Activated CD4-positive, alpha-beta T cell treated with anti-CD3 and anti-CD28 coated beads, Interleukin-2, amount 50 U/mL, for 24 hours (primary cell): ENCODE measurements at places on chromosomes 3 and 15.
A peak's percentile ranks its signal among the peaks of the same experiment; 100 is the strongest.

DNA sequence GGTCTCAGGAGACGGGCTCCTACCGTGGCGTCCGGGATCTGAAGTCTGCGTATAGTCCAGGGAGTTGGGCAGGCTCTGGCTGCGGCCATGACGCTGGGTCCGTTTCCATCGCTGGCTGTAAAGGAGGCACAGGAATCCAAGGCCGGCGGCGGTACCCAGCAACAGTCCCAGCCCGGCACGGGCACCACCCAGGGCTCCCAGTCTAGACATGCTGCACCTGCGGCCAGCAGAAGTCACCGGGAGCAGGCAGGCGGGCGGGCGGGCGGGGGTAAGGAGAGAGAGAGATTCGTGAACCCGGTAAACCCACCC lies 526 bp downstream of the RMDN3 start:
- no peak for DNase-seq

DNA sequence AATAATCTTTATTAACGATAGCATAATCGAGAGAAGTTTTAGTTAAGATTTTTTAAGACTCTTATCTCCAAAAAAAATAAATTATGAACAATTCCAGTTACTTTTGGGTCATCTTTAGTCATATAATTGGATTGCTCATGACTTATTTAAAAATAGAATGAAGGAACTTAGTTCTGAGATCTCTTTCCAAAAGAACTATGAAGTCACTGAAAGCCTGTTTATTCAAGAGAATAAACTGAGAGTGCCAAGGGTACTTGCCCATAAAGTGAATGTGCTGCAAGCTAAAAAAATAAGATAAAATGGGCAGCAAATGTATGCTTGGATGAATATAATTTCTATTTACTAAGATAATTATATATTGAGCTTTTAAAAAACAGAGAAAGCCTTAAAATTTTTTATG lies 176.5 kb upstream of the PLSCR5 start:
- no peak for DNase-seq

- DNase-seq = no peak
Measured at GRCh38 chr3:132659000-132659364, 627 bp downstream of the ACAD11 start.

GRCh38 chr15:101178931-101179330 lies 72.9 kb downstream of the CHSY1 start:
- no peak for DNase-seq

- DNase-seq = no peak
Measured at GRCh38 chr3:195337747-195338146, 66.8 kb upstream of the XXYLT1 start.

DNA sequence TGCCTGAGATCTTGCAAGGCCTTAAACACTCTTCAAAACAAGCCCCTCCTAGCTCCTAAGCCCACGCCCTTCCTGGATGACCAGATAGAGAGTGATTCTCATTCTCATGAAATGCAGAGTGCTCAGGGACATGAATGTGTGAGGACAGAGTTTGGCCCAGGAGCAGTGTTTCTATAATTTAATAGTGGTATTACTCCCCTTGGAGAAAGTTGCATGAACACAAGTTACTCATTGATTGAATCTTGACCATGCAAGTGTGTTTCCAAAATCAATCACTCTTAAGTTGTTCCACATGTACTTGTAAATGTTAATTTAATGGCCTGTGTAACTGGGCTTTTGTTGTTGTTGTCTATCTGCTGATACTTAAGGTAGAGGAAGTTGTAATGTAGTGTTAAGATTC lies 181.6 kb downstream of the ADAMTSL3 start:
- no peak for DNase-seq

- DNase-seq = no peak
Measured at GRCh38 chr15:78092261-78093041, at the start of gene SH2D7. Gene SH2D7, plus strand, starts transcription at chr15:78092561. Its CDS starts 24 bp downstream, at chr15:78092585.

DNA sequence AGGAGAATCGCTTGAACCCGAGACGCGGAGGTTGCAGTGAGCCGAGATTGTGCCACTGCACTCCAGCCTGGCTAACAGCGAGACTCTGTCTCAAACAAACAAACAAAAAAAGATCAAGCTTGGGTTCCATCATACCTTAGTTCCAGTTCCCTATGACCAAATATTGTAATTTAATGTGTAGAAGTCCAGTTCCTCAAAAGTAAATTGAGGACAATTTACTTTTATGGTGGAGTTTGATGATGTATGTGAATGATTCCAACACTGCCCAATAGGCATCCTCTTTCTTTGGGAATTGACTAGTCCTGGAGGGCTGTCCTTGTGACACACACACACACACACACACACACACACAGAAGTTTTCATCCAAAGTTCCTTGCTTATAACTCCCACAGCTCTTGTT lies 2.8 kb upstream of the PKM start:
- no peak for DNase-seq

DNA sequence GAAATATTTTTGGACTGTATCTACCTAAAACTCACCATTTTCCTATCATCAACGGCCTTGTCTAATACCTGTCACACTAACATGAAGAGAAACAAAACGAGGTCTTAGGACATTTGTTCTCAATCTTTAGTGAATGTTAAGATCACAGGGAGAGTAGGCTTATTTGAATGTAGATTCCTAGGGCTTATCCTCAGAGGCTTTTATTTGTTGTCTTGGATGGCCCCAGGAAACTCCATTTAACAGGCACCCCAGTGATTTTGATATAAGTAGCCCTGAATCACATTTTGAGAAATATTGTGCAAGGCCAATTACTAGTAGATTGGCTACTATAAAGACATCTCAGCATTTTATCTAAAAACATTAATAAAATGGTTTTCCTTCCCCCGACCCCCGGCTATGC lies 367.4 kb downstream of the GAP43 start:
- no peak for DNase-seq

DNA sequence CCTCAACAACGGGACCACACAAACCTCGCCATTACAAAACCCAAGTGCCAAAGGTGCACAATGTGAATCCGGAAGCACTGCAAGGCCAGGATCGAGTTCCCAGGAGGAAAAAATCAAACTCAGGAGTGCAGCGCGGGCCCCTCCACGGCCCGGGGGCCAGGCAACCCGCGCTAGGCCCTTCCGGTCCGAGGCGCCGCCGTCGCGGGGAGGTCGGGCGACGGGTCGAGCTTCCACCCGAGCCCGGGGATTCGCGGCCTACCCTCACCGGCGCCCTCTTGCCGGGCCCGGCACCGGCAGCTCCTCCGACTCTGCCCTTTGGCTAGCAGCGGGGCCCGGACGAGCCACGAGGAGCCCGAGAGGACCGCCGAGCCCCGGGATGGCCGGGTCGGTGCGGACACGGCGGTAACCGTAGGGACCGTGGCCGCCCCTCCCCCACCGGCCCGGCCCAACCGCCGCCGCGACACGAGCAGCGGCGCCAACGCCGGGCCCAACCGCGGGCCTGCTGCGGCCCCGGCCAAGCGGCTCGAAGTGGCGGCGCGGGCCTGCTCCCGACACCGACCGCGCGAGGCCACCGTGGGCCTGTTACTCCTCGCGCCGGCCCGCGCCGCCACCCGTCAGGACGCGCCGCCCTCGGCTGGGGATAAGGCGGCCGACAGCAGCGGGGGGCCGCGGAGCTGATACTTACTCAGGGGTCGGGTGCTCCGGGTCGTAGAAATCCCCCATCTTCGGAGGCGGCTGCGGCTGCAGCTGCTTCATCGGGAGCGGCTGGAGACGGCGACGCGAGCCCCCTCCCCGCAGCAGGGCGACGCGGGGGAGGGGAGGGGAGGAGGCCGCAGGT lies 525 bp downstream of the SETD2 start:
- DNase-seq = peak; percentile 37

DNA sequence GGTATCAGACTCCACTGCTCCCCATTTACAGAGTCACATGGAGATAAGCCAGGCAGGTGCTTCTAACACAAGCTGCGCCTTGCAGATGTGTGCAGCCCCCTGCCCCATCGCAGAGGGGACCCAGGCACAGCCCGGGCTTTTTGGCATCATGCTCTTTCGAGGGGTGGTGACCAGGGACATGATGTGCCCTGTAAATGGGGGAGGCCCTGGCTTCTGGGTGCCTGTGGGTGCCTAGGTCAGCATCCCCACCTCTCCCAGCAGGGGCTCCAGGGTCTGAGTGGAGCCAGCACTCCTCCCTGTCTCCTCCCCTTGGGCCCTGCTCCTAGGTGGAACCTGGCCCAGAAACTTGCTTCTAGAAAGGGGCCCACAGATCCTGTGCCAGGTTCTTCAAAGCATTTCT lies 15.2 kb downstream of the TRPM1 start:
- DNase-seq = no peak

GRCh38 chr3:150384296-150385212 lies 23.5 kb upstream of the TSC22D2 start:
- DNase-seq = no peak

DNA sequence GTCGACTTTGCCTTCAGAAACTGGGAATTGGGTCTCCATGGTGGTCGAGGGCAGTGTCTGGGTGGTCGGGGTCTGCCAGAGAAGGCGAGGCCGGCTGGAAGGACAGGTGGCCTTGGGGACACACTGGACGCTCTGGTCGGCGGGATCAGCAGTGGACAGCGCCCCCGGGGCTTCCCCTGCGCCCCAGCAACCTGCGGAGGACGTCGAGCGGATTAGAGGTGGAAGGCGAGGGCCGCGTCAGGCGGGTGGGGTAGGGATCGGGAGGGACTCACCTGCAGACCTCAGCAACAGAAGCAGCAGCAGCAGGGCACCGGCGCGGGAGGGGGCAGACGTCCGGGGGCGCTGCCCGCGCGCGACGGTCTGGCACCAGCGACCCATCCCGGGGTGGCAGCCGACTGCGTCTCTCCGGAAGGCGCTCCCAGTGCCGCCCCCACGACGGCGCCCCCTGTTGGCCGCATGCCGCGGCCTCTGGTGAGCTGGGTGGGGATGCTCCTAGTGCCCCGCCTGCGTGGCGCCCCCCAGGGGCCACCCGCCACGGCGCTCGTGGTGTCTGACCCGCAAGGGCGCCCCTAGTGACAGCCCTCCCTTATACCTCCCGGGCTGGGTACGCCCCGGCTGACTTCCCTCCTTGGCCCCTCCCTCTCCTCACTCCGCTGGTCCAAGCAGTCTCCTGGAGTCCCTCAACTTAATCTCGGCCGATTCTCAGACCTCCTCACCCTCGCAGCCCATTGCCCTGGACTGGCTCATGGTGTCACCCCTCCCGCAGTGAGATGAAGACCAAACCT lies at the start of gene PRSS50:
PRSS50 (minus strand) TSS at position 423 of the 785 bp plus-strand sequence; CDS start at position 378, 45 bp downstream.
- DNase-seq = no peak

- DNase-seq = no peak
Measured at GRCh38 chr3:52696830-52697631, 8.6 kb downstream of the GLT8D1 start.

DNA sequence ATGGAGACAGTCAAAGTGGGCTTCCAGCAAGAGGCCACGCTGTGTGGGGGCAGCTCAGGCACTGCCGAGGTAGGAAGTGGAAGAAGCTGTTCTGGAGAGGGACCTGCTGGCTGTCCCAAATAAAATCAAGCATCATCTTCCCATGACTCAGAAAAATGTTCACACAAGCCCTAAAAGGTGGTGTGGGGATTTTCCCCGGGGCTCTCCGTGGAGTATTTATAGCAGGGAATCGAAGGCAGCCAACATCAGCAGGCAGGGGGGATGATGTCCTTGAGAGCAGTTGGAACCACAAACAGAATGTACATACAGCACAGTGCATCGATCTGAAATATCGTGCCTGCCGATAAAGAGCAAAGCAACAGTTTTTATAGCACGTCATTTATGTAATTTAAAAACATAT lies 27.6 kb downstream of the PRR23E start:
- DNase-seq = no peak

DNA sequence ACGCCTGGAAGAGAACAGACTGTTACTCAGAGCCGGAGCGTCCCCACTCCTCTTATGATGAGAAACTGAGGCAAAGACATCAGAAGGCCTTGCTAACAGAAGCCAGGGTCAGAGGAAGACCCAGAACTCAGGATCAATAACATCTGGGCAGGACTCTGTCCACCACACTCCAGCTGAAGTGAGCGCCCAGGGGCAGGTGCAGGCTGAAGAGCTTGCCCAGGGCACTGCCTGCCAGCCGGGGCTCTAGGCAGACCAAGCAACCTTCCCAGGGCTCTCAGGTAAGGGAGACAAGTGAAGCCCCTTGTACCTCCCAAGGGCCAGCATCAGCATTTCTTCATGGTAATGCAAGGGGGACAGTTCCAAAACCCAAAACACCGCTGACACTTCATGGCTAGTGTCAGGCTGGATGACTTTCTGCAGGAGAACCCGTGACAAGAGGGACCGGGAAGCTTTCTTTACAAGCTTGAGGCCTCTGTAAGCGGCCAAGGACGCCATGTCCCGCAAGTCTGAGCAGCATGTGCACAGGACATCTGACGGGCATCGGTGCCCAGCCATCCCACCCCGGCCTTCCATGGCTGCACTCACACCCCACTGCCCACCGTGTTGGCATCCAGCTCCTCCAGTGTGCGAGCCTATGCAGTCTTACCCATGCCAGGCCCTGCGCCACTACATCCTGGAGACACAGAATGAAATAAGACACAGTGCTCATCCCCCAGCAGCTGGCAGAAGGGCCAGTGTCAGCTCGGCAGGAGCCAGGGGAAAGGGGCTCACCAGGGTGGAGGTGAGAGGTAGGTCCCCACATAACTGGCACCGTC lies 14.1 kb downstream of the XXYLT1 start:
- no peak for DNase-seq

DNA sequence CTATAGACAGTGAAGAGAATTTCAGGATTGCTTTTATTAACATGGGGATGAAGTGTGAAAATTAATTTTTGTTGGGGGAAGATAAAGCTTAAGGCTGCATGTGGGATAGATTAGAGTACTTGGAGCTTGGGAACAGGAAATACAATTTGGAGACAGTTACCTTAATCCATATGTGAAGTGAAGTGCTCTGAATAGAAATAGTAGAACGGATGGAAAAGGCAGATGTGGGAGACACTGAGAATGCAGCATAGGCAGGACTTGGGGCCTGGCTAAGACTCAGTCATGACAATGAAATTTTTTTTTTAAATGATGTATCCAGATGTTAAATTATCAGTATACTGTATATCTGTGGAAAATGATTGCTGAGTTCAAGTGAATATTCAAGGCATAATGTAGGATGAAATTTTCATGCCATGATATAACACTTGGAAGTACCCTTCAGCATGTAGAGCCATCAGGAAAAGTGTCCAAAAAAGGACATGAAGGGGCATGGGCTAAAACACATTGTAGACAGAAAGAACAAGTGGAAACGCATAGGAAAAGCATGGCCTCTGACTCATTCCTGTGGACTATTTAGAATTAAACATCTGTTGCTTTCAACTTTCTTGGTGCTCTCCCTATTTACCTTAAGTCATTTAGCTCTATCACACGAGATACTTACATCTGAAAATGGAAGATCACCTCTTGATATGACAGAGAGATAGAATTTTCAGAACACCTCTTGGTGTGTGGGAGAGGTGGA lies 134.8 kb downstream of the RBMS3 start:
- DNase-seq = no peak

DNA sequence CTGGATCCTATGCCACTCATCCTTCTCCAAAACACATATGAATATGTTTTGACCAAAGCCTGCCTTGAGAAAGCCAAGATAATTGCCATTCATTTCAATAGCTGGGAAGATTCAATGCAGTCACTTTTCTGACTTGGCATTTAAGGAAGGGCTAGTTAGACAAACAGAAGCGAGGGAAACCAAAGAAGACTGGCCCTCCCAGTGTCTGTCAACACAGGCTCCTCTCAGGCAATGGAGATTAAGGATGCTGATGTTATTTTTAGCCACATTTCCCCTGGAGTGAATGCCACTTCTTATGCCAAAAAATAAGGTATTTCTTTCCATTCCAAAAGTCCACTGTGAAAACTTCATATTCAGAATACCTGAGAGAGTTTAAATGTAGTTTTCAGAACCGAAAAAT lies 101.7 kb downstream of the P3H2 start:
- DNase-seq = no peak

GRCh38 chr15:69976366-69976994 lies 121.2 kb downstream of the TLE3 start:
- DNase-seq = peak; percentile 25

- no peak for DNase-seq
Measured at GRCh38 chr3:164360078-164360578, 718.2 kb downstream of the SI start.

- no peak for DNase-seq
Measured at GRCh38 chr3:51340989-51341636, 44.0 kb upstream of the MANF start.
